ENCODE measurements at places on chromosomes 3 and 15.
A peak's percentile ranks its signal among the peaks of the same experiment; 100 is the strongest.

- DNase-seq, result no peak
These were observed 329.1 kb upstream of the SOX2 start for GRCh38 chr3:181382656-181383055.

DNA sequence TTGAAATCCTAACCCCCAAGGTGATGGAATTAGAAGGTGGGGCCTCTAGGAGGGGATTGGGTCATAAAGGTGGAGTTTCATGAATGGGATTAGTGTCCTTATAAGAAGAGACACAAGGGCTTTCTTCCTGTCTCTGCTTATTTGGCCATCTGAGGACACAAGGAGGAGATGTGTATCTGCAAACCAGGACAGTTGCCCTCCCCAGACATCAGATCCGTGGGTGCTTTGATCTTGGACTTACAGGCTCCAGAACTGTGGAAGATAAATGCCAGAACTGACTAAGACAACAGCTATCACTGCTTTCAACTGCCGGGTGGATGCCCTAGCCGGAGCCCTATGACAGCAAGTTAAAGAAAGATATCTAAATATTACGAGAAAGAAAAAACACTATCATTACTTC lies 94.4 kb downstream of the CHRNA7 start:
- DNase-seq, result no peak

DNA sequence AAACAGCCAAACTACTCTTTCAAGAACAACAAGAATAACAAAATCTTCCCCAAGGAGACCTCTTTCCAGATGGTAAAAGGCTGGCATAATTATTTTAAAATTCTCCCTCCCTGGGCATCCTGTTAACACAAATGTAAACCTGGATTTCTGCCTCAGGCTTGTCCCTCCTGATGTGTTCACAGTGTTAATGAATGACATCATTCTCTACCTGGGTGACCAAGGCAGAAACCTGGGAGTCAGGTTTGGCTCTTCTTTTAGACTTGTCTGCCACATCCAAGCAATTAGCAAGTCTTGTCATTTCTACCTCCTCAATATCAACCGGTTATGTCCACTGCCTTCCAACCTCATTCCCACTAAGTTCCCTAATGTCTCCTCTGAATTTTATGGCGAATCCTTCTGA lies 368.7 kb upstream of the TBL1XR1 start:
- DNase-seq, result no peak

GRCh38 chr15:39729500-39729899 lies 53.1 kb downstream of the FSIP1 start:
- no peak for DNase-seq

DNA sequence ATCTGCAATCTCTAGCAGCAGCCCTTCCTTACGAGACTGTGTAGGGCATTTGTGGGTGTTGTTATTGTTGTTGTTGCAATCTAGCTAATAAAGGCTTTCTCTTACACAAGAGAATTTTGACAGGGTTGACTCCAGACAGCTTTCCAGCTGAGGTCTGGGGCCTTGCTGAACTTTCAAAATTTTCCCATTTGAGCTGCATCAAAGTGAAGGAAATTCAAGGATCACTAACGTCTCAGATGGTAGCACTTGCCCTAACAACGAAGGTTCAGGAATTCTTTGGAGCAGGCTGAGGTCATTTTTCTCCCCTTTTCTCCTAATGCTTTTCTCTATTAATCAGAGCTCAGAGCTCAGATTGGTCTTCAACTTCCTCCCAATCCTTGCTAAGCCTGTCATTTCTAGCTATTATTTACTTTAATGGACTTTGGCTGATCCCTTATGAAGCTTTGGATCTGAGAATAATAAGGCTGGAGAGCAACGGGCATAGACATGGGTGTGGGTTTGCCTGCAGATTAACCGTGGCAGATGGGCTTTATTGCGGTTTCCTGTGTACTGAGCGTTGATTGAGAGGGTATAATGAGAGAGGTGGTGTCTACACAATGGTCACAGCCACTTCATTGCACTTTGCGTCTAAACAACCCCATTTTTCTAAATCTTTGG lies 614.0 kb upstream of the AGTR1 start:
- no peak for DNase-seq

DNA sequence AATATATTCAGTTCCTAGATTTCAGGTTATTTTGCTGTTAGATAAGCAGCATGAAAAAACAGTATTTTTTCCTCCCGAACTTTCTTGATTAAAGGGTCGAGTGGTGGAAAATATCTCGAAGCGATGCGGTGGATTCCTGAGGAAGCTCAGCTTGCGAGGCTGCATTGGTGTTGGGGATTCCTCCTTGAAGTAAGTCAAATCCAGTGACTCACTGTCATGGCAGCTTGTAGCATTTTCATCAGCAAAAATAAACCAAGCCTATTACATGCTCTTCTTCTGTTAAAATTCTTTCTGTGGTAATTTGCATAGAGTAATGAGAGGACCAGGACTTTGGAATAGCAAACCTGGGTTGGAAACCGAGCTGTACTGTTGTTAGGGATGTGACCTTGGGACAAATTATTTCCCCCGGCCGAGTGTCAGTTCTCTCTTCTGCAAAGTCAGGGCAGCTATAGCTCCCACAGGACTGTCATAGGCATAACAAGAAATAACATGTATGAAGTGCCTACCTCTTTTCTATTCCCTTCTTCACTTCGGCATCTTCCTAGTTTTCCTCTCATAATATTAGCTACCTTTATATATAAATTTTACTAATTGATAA lies 75.6 kb downstream of the UBP1 start:
- DNase-seq, result no peak

DNA sequence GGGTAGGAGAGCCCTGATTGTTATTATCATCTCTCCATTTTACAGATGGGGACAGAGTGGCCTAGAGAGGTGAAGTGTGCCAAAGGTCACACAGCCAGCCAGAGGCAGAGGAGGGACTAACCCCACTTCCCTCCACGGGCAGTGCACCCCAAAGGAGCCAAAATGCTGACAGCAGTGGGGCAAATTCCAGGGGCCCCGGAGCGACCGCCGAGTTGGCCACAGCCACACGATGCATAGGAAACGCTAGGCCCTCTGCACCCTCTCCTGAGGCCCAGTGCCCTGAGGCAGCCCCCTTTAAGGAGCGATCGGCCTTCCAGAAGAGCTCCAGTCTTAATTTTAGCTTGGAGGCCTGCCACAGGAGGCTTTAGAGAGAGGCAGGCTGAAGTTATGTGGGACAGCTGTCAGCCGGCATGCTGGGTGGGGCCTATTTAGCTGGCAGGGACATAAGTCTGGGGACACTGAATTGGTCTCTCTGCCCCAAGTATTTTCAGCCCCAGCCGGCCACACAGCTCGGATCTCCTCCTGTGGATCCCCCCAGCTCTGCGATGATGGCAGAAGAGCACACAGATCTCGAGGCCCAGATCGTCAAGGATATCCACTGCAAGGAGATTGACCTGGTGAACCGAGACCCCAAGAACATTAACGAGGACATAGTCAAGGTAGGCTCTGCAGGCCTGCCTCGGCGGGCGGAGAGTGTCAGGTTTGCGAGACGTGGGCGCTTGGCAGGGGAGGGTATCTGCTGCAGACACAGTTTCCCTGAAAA lies at the start of gene CAV3:
CAV3 (plus strand) TSS at position 471 of the 763 bp plus-strand sequence; CDS start at position 546, 75 bp downstream.
- DNase-seq, result no peak

DNA sequence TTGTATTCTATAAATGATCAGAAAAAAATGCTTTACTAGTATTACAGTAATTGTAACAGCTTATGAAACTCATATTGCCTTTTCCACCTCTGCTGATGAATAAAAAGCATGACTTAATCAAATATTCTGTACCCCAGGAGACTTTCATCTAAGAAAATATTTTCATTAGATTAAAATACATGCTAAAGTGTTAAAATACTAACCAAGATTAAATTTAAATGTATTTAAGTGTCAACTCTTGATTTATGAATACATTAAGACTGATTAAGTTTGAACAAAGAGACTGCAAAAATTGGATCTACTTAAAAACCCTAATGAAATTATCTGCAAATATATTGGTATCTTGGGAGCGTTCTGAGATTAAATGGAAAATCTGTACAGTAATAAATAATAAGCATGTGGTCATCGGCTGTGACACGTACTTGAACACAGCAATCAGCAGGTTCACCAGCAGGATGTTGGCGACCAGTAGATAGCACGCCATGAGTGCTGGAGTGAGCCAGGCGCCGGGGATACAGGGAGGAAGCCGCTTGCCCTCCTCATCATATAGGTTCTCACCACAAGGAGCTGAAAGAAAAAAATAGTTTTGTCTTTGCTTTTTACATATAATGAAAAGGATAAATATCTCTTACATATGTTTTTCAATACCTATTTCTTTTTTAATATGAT lies 36.6 kb upstream of the MTMR10 start:
- no peak for DNase-seq

DNA sequence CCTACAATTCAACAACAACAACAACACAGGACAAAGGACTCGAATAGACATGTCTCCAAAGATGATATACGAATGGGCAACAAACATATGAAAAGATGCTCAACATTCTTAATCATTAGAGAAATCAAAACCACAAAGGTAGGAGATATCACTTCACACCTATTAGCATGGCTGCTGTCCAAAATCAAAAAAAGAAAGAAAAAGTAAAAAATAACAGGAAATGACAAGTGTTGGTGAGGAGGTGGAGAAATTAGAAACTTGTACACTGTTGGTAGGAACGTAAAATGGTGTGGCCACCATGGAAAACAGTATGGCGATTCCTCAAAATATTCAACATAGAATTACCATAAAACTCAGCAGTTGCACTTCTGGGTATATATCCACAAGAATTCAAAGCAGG lies 312.3 kb upstream of the STT3B start:
- no peak for DNase-seq

DNA sequence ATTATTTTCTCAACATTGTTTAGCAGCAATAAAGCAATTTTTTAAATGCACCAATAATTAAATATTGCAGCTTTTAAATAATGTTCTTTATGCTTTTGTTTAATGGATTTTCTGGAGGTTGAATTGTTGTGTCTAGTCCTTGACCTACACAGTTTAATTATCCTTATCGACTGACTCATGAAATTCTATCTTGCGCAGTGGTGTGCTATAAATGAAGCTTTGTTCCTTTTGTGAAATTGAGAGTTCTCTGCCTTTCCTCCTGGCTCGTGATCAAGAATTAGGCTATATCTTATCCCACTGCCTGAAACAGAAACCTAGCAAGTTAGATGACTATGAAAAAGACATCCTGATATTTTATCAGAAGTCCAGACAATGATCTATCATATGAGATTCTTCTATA lies 37.0 kb upstream of the PIK3R4 start:
- no peak for DNase-seq

- DNase-seq, result no peak
These were observed 2.1 kb upstream of the PTPRG start for GRCh38 chr3:61559136-61559731.

GRCh38 chr3:20575146-20575545 lies 389.1 kb upstream of the SGO1 start:
- DNase-seq, result no peak

DNA sequence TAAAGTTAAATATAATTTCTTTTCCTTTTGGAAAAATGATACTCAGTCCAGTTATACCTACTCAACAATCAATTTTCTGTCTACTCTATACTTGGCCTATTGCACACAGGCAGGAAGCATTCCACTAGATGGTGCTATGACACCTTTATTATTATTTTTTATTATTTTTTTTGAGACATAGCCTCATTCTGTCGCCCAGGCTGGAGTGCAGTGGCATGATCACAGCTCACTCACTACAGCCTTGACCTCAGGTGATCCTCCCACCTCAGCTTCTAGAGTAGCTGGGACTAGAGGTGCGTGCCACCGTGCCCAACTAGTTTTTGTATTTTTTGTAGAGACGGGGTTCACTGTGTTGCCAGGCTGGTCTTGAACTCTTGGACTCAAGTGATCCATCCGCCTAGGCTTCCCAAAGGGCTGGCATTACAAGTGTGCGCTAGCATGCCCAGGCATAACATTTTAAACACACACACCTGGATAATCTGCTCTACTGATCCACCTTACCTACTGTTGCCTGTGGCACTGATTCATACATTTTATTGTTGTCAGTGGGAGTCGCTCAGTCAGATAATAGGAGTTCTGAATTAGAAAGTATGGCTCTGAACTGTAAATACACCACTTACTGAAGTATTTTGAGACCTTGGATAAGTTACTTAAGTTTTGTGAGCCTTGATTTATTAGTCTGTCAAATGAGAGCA lies 56.2 kb downstream of the EIF3J start:
- peak; percentile 6 for DNase-seq

DNA sequence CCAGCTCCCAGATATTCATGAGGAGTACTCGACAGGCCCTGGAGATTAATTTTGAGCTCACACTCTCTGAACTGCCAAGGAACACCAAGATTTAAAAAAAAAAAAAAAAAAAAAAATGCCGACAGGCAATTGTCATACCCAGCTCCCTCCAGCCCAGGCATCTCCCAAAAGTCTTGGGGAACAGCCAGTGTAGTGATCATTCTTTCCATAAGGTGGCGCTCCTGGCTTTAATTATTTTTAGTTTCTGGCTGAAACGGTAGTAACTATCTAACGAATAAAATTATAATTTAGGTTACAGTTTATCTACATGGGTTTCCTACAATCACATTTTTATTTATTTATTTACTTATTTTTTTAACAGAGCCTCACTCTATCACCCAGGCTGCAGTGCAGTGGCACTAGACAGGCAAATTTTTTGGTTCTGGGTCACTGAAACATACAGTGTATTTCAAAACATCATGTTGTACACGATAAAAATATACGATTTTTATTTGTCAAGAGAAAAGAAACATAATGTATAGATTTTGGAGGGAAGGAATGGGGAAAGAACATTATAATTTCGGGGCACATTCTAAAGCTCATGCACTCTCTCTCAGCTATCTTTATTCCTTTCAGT lies 157.3 kb downstream of the ADAMTS9 start:
- no peak for DNase-seq

DNA sequence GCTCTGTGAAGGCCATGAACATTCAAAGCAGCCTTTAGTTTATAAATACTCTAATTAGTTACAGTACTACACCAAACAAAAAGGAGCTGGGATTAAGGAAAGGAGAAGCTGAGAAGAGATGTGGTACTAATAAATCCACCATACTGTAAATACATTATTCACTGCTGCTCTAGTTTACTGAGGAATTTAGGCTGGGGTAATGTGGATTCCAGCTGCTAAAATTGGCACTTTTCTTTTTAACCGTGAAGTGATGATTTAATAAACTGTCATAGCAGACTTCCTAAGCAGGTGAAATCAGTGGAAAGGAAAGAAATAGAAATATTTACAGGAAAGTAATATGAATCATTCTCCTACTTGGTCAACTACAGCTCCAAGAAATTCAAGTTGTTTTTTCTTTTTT lies 88.7 kb downstream of the TFG start:
- DNase-seq, result no peak

- DNase-seq, result no peak
These were observed 27.2 kb downstream of the ACKR2 start for GRCh38 chr3:42836150-42837123.

All from effector CD4-positive, alpha-beta T cell (primary cell).